A172 (cell line): ENCODE measurements at places on chromosomes 2 and 18.

- DNase-seq, result no peak
These were observed 94.4 kb upstream of the RBBP8 start for GRCh38 chr18:22838639-22839277.

DNA sequence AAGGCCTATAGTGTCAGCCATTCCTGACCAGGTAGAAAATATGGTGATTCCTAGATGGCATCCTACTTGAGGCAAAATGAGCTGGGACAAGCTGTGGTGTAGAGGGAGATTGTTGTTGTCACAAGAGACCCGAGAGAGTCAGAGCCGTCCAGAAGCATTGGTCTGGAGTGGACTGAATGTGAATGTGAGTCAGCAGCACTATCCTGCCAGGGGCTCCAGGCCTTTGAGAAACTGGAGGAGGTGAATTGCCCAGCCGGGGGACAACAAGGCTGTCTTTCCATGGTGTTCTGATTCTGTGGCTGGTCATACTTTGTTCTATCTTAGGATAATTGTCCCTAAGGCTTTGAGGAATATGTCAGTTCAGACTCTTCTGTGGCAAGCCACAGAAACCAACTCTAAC, 29.4 kb upstream of the EIF2AK3 start:
- peak; percentile 59 for DNase-seq

DNA sequence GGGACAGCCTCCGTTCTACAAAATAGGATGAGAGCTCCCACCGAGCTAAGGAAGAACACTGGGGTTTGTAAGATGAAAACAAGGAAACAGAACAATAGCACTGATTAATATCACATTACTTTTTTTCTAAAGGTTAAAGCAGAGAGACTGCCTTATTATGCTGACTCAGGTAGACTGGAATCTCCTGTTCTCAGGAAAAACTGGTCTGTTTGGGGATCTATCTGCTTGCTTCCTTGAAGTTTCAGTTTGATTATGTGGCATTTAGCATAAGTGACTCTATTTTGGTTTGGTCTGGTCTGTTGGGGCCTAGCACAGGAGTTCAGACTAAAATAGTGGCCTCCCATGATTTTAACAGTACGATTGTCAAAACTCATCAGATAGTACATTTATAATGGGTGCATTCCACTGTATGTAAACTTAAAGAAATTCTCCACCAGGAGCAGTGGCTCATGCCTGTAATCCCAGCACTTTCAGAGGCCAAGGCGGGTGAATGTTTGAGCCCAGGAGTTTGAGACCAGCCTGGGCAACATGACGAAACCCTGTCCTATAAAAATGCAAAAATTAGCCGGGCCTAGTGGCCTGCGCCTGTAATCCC, 64.1 kb upstream of the NDUFV2 start:
- DNase-seq, result no peak

- no peak for DNase-seq
These were observed 574.7 kb upstream of the SLC8A1 start for GRCh38 chr2:41026613-41027012.

- no peak for DNase-seq
These were observed 453.8 kb upstream of the MC4R start for GRCh38 chr18:60826346-60826745.

- no peak for DNase-seq
These were observed 60.5 kb upstream of the LGALSL start for GRCh38 chr2:64393383-64394010.

GRCh38 chr2:46067501-46068305, 229.5 kb upstream of the EPAS1 start:
- DNase-seq, result peak; percentile 98

- no peak for DNase-seq
These were observed 61.8 kb downstream of the NXPH2 start for GRCh38 chr2:138718405-138718804.

DNA sequence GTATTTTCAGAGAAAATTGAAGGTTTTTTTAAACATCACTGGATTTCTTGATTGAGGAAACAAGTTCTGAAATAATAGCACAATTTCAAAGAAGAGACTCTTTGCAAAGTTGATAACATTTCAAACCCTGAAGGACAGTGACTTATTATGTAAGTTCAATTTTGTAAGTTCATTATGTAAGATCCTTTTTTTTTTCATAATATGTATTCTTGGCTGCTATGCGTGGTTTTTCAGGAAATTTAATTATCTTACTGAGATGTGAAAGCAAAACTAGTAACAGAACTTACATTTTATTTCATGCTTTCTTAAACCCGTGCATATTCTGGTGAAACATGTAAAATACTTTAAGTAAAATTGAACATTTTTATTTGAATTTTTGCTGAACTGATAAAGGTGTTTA, 65.4 kb downstream of the RIF1 start:
- DNase-seq, result no peak

- no peak for DNase-seq
These were observed 511.9 kb upstream of the TNP1 start for GRCh38 chr2:217371781-217372213.

GRCh38 chr2:73746015-73746876, 9.1 kb upstream of the TPRKB start:
- DNase-seq, result no peak

DNA sequence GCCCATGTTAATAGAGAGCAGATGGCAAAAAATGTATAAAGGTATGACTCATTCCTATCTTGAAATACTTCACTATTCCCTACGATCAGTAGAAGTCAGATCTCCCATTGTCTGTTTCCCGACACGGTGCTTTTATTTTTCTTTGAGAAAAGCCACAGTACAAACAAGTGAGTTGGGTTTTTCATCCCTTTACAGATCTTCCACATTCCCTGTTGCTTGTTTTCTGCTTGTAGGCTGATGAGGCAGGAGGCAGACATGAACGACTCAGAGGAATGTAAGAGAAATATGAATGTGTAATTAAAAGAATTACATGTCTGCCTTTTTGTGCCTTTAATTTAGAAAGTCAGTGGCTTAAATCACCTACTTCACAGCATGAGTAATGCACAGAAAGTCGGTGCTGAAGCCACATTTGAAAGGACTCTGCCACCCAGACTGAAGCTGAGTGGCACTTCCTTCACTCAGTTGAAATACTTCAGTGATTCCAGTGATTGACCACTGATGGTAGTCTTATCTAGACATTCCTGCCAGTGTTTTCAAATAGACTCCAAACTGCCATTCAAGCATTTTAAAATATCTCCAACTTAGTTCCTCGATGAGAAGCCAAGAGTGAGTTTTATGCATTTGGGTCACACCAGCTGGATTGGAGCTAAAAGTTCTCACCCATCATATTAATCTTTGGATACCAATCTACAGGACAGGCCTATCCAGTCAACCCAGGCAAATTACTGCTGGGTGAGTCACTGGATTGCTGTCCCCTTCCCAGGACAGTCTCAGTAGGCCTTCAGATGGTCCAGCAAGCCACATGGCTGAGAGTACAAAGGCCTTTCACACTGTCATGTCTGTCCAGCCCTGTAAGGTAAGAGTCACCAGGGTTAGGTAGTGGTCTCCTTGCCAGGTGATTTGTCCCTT, 79.0 kb downstream of the COLEC12 start:
- DNase-seq, result peak; percentile 46

DNA sequence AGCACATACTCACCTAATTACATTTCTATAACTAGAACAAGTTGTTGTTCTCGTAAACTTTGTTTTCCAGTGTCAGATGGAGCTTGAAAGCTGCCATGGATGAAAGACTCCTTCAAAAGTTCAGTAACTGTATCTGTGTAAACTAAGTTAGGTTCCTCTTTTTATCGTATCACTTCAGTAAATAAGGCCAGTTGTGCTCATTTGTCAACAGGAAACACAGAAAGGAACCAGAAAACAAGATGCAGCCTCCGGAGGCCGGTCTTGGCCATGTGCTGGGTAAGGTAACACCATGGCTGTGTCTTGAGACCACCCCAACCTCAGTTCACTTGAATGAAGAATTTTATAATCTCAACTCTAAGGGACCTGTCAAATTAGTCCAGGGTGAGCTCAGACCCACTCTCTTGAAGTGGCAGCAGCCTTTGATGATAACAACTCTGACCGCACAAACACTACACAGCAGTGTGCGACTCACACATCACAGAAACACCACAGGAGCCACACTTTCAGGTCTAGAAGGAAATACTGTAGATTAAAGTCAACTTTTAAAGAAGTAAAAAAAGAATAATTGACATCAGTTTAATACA, 213.8 kb downstream of the AFF3 start:
- no peak for DNase-seq

- DNase-seq, result no peak
These were observed 65.4 kb upstream of the GLS start for GRCh38 chr2:190815226-190815625.

GRCh38 chr2:85437488-85438200, 19.1 kb downstream of the SH2D6 start:
- peak; percentile 69 for DNase-seq

- no peak for DNase-seq
These were observed 43.6 kb downstream of the SETBP1 start for GRCh38 chr18:44724105-44724778.

- DNase-seq, result no peak
These were observed 40.1 kb upstream of the TMEM177 start for GRCh38 chr2:119638685-119639554.

DNA sequence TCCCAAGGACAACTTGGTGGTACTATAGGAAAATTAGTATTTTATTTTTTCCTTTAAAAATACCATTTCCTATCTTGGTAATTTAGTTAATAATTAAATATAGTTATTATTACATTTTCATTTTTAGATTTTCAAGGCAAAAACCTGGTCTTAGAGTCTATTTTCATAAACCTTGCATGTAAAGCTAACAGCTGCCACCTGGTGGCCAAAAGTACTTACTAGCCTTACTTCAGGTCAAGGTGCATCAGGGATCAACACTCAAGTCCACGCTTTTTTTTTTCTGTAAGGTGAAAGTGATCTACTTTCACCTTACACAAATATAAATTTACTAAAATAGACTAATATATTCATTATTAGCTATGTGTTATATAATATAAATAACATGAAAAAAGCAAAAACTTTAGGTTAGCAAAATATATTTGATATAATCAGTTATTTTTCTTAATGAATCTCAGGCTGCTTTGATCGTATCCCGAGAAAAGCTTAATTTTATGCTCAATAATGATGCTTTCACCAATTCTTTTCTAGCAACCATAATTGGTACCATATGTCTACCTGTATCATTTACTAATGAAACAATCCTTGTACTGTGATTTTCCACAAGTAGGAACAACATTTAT, 62.5 kb downstream of the RELCH start:
- DNase-seq, result peak; percentile 50

- no peak for DNase-seq
These were observed 60.3 kb downstream of the RPIA start for GRCh38 chr2:88751768-88752167.

DNA sequence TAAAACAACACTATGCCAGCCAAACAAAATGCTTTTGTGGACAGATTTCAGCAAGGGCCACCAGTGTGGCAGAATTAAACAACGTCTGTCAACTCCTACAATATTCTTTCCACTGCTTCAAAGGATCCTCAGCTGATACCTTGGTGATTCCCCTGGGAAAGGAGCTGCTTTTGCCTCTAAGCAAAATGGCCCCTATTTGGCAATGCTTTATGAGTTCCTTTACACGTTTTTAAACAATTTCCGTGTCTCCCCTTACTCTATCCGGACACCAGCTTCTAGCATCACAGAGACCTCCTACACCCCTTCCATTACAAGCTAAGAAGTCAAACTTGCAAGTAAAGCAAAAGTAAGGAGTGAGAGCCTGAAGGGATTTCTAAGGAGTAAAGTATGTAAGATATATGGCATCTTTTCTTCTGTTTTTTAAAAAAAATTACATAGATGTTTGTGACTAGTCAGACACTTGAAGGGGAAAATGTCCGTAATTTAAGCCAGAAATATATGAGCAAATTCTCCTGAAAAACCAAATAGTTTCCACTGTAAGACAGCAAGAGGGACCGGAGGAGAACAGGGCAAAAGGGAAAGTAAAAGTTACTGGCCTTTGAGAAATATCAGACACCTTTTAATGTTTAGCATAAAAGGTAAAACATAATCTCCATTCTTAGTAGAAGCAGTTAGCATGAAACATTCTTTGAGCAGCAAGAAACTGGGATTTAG, 1.9 kb downstream of the SOS1 start:
- DNase-seq, result peak; percentile 24

- no peak for DNase-seq
These were observed 4.9 kb downstream of the KDM3A start for GRCh38 chr2:86446060-86446459.

- peak; percentile 99 for DNase-seq
These were observed 253.3 kb upstream of the OSR1 start for GRCh38 chr2:19611491-19612332.

DNA sequence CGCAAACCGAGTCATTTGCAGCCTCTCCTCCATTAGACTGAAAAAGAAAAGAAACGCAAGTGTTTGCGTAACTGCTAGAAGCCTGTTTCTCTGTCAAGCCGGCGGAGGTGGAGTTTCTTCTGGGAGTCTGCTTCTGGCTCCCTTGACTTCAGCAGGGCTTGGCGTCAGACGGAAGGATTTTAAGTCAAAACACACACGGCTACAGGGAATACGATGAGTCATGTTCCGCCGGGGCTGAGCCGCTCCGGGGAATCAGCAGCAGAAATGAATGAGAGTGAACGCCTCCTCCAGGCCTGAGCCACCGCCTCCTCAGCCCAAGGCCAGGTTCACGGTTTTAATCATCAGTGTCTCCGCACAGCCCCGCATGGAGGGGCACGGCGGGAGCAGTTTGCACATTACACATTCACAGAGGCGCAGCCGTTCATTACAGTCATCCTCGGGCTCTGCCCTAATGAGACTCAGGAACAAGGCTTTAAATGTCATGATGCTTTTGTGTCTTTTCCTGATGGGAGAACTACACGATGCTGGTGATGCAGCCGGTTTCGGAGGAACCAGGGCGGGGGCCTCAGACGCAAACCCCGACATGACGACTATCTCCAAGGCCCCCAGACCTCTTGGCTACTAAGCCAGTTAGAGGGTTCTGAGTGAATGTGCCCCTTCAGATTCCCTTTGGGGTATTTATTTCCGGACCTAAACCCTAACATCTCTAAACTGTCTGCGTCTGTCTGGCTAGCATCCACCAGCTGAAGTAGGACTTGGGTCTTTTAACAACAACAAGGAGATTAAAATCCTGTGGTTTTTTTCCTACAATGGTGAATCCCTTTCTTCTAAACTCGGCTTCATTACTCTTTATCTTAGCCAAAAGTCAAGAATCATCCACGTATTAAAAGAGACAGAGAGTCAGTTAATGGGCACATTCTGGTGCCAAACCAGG, 11.1 kb upstream of the SCG2 start:
- DNase-seq, result peak; percentile 95
